ENCODE measurements at places on chromosomes 4 and X.

DNA sequence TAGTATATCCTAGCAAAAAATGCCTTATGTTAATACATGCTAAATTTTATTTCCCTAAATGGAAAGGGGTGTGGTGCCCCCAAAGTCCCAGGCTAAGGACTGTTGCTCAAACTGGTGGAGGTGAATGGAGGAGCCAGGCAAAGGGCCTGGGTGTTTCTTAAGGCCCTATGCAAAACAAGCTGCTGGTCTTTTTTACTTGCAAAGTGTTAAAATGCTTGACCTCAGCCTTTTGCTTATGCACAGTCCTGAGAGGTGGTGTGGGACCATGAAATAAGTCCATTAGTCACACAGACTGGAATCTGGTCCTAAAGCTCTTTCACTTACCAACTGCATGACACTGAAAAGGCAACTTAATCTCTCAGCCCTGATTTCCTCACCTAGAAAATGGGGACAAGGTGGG, 223.5 kb upstream of the MBNL3 start:
- no peak for DNase-seq

DNA sequence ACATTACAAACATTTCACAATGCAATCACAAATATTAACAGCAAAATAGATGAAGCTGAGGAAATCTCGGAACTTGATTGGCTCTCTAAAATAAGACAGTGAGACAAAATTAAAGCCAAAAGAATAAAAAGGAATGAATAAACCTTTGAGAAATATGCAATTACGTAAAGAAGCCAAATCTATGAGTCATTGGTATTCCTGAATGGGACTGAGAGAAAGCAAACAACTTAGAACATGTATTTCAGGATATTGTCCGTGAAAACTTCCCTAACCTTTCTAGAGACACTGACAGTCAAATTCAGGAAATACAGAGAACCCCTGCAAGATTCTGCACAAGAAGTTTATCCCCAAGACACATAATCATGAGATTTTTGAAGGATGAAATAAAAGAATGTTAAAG, 48.4 kb upstream of the SPANXN2 start:
- no peak for DNase-seq

GRCh38 chrX:72180539-72180938, 1.0 kb upstream of the PIN4 start:
- DNase-seq = no peak

DNA sequence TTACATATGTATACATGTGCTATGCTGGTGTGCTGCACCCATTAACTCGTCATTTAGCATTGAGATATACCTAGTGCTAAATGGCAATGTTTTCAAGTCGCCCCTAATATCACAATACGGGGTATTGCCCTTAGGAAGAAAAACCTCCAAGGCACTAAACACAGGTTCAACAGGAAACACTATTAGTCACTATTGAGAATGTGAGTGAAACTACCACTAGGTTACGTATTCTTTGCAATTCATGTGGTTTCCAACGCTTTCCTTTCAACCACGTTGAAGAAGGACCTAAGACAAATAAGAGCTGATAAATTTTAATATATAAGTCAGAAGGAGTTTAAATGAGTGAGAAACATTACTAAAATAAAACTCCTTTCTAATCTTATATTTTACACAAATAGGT, 134.7 kb upstream of the SPANXN4 start:
- no peak for DNase-seq

DNA sequence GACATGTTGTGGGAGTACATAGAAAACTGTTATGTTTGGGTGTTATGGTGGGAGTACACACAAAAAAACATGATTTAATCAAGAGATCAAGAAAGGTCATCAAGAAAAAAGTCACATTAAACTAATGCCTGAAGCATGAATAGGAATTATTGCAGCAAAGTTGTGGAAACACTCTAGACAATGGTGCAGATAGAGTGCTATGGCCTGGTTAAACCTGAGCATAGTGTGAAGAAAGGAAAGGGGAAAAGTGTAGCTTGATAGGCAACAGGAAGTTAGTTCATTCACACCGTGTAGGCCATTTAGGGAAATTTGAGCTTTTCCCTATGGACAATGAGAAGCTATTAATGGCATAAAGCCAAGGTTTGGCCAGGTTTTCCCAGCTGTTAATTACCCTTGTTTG, 162.1 kb upstream of the EMCN start:
- no peak for DNase-seq

DNA sequence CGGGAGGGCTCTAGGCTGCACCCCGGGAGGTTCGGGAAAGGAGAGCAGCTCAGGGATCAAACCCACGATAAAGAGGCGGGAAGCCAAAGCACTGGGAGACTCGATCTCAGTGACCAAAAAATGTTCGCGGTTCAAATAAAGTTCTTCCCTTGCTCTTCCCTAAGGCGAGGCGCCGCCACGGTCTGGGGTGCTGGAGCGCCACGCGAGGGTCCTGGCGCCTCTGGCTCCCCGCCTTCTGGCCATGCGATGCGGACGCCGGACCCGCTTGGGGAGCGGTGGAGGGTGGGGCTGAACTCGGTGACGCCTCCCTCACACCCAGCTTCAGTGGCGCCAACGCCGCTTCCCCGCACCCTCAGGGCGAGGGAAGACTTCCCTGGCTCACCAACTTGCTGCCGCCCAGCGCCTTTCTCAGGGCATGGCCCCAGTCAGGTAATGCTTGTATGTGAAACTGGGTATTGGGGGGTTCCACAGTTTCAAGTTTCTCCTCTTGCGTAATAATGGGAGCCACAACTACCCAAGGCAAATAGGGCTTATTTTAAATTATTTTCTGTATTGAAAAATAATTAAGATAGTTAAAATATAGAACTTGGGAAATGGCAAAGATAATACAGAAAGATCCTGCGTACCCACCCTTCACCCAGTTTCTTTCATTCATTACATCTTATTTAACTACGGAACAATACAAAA, at the start of gene QRFPR:
Gene QRFPR (minus strand): TSS at position 243 of the 687 bp plus-strand sequence. CDS start 371 bp downstream, outside the sequence.
- DNase-seq = no peak

DNA sequence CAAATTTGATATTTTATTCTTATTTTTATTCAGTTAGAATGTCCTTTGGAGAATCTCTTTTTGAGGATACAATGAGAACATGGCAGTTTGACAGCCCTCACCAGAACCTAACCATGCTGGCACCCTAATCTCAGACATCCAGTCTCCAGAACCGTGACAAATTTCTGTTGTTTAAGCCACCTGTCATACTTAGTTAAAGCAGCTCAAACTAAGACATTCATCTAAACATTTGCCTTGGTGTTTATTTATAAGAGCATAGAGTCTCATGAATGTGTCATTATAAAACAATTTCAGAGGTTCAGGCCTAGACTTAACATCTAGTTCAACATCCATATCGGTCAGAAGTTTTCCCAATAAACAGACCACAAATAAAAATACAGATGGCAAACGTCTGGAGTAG, 125.1 kb upstream of the FUNDC1 start:
- no peak for DNase-seq

- no peak for DNase-seq
These were observed 543.3 kb downstream of the GRID2 start for GRCh38 chr4:92847026-92847425.

DNA sequence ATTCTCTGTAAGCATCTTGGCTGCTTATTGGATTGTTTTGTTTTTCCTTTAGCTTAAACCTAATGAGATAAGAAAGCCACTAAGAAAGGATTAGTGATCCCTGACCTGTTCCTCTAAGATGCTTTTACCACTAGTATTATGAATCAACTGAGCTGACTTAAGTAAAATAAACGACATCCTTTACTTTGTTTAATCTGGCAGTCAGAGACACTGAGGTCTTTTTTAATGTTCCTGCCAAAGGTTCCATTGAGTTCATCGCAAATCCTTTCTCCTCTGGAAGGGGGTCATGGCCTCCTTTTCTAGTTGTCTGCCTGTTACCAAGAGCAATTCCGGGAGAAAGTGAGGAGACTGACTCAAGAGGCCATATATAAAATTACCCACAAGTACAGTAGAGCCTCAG, 1038.3 kb upstream of the SLIT2 start:
- no peak for DNase-seq

DNA sequence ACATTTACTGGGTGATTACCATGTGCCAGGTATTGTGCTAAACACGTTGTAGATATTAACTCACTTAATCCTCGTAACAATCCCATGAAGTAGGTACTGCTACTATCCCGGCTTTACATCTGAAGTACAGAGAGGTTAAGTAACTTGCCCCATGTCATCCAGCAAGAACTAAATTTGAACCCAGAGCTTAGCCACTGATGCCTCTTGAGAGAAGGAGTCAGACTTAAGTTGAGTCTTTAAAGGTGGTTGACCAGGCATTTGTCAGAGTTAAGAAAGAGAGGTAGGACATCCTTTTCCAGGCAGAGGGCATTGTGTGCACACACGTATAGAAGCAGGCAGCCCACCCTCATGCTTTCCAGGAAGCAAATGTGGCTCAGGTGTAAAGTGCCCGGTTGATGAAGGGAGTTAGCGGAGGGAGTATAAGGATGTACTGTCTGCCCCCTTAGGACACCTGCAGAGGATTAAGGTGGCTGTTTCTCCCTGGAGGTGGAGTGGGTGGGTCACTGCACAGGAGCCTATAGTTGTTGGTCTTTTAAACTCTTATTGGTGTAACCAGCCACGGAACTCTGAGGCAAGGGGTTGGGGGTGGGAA, 335 bp upstream of the CD38 start:
- no peak for DNase-seq

DNA sequence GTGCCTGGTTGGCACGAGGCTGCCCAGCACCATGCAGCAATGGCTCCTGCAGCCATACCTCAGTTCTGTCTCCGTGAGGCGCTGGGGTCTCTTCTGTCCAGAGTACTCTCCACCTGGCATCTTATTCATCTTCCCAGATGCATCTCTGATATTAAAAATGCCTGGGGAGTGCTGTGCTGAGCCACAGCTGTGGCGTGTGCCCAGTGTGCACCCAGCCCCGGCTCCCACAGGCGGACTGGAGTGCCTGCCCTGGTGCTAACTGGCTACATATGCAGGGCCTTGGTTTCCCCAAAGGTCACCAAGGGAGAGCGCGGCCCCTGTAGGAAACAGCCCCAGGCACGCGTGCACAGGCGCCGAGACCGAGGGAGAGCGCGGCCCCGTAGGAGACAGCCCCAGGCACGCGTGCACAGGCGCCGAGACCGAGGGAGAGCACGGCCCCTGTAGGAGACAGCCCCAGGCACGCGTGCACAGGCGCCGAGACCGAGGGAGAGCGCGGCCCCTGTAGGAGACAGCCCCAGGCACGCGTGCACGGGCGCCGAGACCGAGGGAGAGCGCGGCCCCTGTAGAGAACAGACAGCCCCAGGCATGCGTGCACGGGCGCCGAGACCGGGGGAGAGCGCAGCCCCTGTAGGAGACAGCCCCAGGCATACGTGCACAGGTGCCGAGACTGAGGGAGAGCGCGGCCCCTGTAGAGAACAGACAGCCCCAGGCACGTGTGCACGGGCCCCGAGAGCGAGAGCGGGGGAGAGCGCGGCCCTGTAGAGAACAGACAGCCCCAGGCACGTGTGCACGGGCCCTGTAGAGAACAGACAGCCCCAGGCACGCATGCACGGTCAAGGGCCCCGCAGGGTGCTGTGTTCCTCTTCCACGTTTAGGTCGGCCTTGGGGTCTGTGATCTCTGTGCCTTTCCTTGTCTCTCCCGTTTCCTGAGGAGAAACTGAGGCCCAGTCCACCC, 14.5 kb downstream of the TMEM175 start:
- DNase-seq = no peak

DNA sequence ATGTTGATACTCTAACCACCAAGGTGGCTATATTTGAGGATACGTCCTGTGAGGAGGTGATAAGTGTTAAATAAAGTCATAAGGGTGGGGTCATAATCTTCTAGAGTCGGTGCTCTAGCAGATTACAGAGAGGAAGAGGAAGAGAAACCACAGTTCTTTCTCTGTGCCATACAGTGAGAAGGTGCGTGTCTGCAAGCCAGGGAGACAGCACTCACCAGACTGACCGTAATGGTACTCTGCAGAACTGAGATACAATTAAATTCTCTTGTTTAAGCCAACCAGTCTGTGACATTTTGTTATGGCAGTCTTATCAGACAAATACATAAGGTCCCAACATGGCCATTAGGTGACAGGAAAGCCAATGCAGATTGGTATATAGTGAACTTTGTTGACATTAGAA, 480.9 kb upstream of the IGFBP7 start:
- DNase-seq = no peak

GRCh38 chrX:42491137-42491907, 286.6 kb downstream of the PPP1R2C start:
- DNase-seq = peak; percentile 2

GRCh38 chr4:23001478-23001877, 308.7 kb downstream of the GBA3 start:
- no peak for DNase-seq

DNA sequence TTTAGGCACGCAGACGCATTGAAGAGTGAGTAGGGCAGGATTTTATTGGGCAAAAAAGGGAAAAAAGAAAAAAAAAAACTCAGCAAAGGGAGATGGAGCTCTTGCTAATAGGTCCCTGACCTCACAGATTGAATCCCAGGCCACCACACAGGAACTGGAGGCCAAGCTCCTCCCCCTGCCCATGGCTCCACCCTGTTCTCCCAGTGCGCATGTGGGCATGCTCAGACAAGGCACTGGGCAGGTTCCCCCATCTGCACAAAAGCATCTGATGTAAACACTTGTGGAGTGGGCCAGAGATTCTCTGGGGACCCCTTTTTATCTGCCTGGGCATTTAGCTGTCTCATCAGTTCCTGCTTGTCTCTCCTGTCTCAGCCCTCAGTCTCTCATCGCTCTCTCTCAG, 9.5 kb downstream of the FRMD7 start:
- no peak for DNase-seq

GRCh38 chrX:119194621-119195020, 41.5 kb upstream of the PGRMC1 start:
- no peak for DNase-seq

- DNase-seq = no peak
These were observed 22.5 kb upstream of the GPR34 start for GRCh38 chrX:41666251-41666650.

DNA sequence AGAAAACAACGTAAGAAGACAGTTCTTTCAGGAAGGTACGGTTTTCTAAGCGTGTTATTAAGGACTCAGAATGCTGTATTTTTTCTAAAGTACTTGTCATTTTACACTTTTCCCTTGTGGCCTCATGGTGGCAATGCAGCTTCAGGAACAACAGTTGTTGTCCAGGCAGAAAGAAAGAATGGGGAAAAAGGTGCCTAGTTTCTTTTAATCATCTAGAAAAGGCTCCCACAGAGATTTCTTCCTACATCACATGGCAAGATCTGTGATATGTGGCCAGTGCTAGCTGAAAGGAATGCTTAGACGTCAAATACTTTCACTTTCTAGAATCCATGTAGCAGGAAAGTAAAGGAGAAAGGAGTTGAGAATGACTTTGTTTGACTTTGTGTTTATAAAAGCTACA, 49.0 kb upstream of the TRAM1L1 start:
- peak; percentile 12 for DNase-seq

DNA sequence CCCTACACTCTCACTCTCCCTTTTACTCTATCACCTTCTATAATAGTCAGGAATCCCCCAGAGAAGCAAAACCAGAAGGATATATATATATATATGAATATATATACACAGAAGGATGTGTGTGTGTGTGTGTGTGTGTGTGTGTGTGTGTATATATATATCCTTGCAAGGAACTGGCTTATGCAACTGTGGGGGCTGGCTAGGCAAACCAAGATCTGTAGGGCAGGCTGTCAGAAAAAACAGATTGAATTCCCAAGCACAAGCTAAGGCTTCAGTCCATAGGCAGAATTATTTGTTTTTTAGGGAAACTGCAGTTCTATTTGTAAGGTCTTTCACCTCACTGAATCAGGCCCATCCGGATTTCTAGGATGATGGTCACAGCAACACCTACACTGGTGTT, 13.0 kb upstream of the KLHL2 start:
- no peak for DNase-seq

- no peak for DNase-seq
These were observed 61.2 kb downstream of the STARD8 start for GRCh38 chrX:68708503-68709290.

Measured in RPMI8226 (cell line).